ENCODE measurements at places on chromosomes 11 and 22. TPM values are rescaled to one million over a fixed set of nuclear protein-coding genes. Genes with fewer than 3 reads are reported as not detected.

LMO2 gene
- polyA plus RNA-seq = 15.4 TPM

SAA4 gene
- not detected for polyA plus RNA-seq

BLID gene
- polyA plus RNA-seq = not detected

UPK2 gene
- polyA plus RNA-seq = 0.43 TPM

OR51M1 gene
- polyA plus RNA-seq = not detected

WNT7B gene
- not detected for polyA plus RNA-seq

HPX gene
- polyA plus RNA-seq = not detected

MFRP gene
- not detected for polyA plus RNA-seq

TSPAN18 gene
- polyA plus RNA-seq = 1.6 TPM

HBB gene
- polyA plus RNA-seq = 1,251 TPM

TEX54 gene
- polyA plus RNA-seq = not detected

MMP10 gene
- polyA plus RNA-seq = not detected

LRP4 gene
- polyA plus RNA-seq = not detected

NCAPH2 gene
- polyA plus RNA-seq = 41.3 TPM

ACRV1 gene
- not detected for polyA plus RNA-seq

ARHGAP20 gene
- polyA plus RNA-seq = 0.25 TPM

CEND1 gene
- not detected for polyA plus RNA-seq

SCGB1A1 gene
- not detected for polyA plus RNA-seq

SLC22A6 gene
- polyA plus RNA-seq = not detected

AQP11 gene
- 0.36 TPM for polyA plus RNA-seq

BAIAP2L2 gene
- not detected for polyA plus RNA-seq

SORL1 gene
- 90.0 TPM for polyA plus RNA-seq

OR10A4 gene
- not detected for polyA plus RNA-seq

PAK1 gene
- 11.5 TPM for polyA plus RNA-seq

CAVIN3 gene
- polyA plus RNA-seq = not detected

RIMBP3B gene
- polyA plus RNA-seq = 0.18 TPM

OR5M3 gene
- polyA plus RNA-seq = not detected

UBQLNL gene
- polyA plus RNA-seq = not detected

FXYD2 gene
- not detected for polyA plus RNA-seq

OR52I1 gene
- polyA plus RNA-seq = not detected

OR2D2 gene
- polyA plus RNA-seq = not detected

UBE2L3 gene
- 104 TPM for polyA plus RNA-seq

ADM2 gene
- polyA plus RNA-seq = 0.08 TPM

GLYATL2 gene
- polyA plus RNA-seq = 0.18 TPM

NRIP3 gene
- not detected for polyA plus RNA-seq

PYGM gene
- 2.2 TPM for polyA plus RNA-seq

OVCH2 gene
- not detected for polyA plus RNA-seq

ZBED4 gene
- 3.8 TPM for polyA plus RNA-seq

SOX6 gene
- polyA plus RNA-seq = not detected

TRIM29 gene
- not detected for polyA plus RNA-seq

POU2AF3 gene
- polyA plus RNA-seq = not detected

VSIG10L2 gene
- not detected for polyA plus RNA-seq

FOSL1 gene
- polyA plus RNA-seq = not detected

DDX6 gene
- polyA plus RNA-seq = 71.3 TPM

TMEM151A gene
- polyA plus RNA-seq = not detected

SMIM35 gene
- 2.0 TPM for polyA plus RNA-seq

C22orf15 gene
- polyA plus RNA-seq = not detected
